Fibroblast of villous mesenchyme (primary cell): ENCODE measurements at places on chromosomes 16 and 17.
A peak's percentile ranks its signal among the peaks of the same experiment; 100 is the strongest.

DNA sequence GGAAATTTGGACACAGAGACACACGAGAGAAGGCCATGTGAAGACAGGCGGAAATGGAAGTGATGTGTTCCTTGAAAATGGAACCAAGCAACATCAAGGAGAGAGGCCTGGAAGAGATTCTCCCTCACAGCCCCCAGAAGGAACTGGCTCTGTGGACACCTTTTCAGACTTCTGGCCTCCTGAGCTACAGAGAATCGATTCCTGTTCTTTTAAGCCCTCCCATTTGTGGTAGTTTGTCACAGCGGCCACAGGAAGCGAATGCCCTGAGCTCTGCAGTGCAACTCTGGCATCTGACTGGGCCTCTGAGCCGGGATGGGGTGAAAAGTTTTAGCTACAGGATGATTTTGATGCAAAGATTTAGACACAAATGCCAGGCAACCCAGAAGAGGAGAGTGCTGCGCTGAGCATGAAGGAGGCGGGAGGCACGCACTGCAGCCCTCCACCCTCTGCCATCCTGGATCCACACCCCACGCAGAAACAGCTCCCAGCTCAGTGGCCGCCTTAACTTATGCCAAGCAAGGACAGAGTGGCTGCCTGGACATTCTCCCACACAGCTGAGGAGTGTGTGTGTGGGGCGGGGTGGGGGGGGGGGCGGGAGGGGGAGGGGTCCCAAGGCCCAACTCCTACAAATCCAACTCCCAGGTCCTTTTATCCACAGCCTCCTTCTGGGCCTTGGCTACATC is 2.2 kb downstream of the TIMP2 start:
- no peak for DNase-seq

DNA sequence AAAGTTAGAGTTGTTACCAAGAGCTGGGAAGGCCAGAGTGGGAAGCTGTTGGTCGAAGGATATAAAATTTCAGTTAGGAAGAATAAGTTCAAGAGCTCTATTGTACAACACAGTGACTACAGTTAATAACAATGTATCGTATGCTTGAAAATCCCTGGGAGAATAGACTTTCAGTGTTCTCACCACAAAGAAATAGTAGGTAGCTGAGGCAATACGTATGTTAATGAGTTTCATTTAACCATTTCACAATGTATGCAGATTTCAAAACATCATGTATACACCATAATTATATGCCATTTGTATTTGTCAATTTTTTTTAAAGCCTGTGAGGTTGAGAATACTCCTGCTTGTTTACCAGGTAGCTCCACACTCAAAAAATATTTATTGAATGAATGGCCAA is 41.5 kb upstream of the MYOCD start:
- DNase-seq: peak; percentile 43

GRCh38 chr17:74493331-74493833 is 26.9 kb downstream of the CD300A start:
- DNase-seq: peak; percentile 54

- DNase-seq: peak; percentile 7
These were observed 11.8 kb downstream of the PDZD9 start for GRCh38 chr16:21989133-21989532.

GRCh38 chr17:79485991-79486390 is 124.9 kb downstream of the RBFOX3 start:
- DNase-seq: no peak

DNA sequence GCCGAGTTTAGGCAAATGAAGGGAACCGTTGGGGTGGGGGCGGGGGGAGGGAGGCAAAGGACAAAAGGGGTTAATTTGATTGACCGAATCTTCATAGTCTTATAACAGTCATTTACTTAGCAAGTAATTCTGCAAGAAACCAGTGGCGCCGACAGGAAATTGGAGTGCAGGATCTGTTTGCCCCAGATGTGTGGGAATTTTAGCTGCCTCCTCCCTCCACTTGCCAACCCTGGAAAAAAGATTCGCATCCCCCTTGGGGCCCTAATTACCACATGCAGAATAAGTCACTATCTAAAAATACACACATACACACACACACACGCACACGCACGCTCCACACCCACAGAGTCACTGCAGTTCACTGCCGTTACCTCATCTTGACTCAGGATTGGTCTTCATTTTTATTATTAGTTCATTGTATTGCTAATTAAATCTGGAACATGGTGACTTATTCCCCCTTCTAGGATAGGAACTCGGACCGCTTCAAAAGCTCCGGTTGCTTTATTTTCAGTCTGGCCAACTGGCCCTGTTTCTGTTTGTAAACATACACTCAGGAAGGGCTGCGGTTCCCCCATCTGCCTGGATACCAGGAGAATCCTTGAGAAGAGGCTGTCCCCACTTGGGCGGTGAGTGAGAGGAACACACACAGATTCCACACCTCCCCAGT is 241.6 kb upstream of the SALL1 start:
- peak; percentile 75 for DNase-seq

DNA sequence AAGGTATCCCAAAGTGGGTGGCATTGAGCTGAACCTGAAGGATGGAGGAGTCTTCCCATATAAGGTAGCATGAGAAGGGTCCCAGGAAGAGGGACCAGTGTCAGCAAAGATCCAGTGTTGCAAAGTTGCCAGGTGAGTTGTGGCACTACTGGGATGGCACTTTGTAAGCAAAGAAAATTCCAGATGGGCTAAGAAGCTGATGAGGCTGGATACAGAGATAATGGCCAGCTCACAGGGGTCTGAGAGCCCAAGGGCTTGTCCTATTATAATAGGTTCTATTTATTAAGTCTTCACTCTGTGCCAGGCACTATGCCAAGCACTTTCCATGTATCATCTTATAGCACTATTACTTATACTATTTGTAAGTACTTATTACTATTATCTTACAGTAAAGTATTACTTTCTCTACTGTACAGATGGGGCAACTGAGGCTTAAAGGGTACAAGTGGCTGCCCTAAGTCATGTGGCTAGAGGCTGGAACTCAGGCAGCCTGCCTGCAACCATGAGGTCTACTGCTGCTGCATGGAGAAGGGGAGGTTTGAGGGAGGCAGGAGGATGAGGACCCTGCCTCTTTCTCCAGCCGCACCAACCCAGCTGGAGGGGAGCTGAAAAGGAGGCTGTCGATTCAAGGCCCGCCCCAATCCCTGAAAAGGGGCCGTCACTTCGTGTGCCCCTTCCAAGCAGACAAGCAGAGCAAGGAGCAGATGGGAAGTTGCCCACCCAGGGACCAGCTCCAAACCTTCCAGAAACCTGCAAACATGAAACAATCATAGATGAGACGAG is 86.5 kb downstream of the C16orf78 start:
- no peak for DNase-seq

GRCh38 chr16:73955702-73956101 is 340.9 kb upstream of the PSMD7 start:
- DNase-seq: no peak
